ENCODE measurements at places on chromosomes 7 and 10.

- no peak for DNase-seq
Observed at GRCh38 chr7:46162609-46163008, 241.5 kb upstream of the IGFBP3 start.

GRCh38 chr10:24793648-24794379 lies 70.1 kb upstream of the ARHGAP21 start:
- DNase-seq = peak; percentile 33

DNA sequence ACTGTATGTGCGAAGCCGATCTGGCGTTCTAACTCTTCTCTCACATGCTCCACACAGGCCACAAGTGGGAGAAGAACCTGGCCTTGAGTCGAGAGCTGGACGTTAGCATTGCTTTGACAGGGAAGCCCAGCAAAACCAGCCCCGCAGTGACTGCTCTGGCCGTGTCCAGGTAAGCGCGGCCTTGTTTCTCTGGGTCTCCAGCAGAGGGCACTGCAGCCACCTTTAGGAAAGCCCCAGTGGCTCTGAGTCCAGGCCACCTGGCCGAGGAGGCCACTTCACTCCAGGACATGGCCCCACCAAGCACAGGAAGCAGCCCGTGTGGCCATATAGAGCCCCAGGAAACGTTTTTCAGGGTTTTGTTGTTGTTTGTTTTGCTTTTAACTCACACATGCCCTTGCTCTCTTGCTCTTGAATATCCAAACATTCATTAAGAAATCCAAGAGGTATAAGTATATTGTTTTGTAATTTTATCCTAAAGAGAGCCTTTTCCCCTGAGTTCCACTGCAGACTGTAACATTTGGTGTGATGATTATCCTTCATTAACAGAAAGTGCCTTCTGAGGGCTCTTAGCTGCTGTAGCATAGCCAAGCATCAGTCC lies 41.8 kb upstream of the LRRC18 start:
- peak; percentile 16 for DNase-seq

DNA sequence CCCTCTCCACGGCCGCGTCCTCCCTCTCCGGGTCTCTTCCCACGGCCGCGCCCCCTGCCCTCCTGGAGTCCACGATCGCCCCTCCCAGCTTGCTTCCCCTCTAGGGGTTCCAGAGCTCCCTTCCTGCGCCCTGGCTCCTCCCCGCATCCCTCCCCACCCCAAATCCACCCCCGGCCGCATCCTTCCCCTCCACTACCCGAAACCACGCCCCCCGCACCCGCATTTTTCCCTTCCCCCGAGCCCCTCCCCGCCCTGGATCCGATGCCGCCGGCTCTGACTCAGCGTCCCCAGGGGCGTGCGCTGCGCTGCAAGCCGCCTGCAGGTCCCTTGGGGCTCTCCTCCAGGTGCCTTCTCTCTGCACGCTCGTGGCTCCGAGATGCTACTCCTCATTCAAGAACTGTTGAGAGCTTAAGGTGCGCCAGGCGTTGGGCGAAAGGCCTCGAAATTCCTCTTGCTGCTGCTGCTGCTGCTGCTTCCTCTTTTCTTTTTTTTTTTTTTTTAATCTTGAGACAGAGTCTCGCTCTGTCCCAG lies 372 bp upstream of the TMEM130 start:
- no peak for DNase-seq

DNA sequence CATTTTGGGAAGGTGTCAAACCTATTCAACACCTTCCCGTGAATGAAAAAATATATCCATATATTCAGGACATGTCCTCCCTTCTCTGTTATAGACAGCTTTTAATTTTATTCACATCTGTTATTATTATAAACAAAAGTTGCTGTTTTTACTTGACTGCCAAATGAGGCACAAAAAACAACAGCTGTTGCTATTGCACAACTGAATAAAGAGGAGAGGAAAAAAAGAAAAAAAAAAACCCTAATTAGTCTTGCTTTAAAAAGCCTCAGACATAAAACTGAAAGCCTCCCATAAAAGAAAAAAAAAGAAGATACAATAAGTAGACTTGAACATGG lies 153.4 kb downstream of the BMPER start:
- no peak for DNase-seq

DNA sequence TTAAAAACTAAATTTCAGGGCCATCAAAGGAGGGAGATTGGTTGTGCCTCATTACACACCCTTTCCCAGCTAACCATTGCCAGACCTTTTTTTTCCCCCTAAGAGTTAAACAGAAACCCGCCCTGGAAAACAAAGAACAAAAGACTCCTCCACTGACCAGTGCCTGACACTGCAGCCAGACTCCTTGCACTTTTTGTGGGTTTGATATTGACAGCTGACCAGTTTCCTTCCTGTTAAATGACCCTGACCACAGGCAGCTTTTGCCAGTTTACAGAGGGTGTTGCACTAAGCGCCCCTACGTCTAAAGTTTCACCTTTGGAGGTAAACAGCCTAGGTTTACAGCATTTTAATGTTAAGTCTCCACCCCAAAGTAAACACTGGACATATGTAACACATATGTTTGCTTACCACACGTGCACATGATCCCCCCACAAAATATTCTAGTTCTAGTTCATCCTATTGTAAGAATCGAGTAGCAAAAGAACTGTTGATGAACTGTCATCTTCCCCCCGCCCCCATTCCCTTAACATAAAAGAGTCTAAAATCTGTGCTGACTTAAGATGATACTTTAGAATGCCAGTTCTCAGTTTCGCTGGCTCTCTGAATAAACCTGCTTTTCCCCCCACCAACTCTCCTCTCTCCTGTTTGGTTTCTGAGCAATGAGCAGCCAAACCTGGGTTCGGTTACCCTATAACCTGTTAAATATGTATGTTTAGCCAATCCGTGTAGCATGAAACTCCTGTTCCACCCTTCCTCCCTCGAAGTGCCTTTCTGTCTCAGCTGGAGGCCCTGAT lies 38.0 kb downstream of the FOXI2 start:
- no peak for DNase-seq

GRCh38 chr10:70763567-70763966 lies 21.6 kb downstream of the TBATA start:
- DNase-seq = no peak

DNA sequence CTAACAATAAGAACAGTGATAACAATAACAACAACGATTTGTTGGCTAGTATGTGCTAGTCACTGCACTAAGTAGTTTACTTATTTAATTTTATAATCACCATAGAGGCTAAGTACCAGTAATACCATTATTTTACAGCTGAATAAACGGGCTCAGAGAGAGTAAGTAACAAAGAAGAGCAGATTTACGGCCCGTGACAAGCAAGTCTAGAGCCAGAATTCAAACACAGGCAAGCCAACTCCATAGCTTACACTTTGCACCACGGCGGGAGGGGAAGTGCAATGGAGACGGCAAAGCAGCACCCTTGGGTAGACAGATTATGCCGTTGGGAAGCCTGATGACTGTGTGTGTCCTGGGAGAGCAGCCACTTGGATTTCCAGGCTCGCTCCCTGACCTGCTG lies 1.2 kb upstream of the OR6V1 start:
- no peak for DNase-seq

- no peak for DNase-seq
Observed at GRCh38 chr7:150339409-150339809, 2.0 kb downstream of the RARRES2 start.

GRCh38 chr10:118912961-118913600 lies 116.4 kb upstream of the NANOS1 start:
- DNase-seq = no peak

- DNase-seq = no peak
Observed at GRCh38 chr10:33152146-33152545, 182.3 kb downstream of the NRP1 start.

- DNase-seq = no peak
Observed at GRCh38 chr10:15251791-15252380, 83.4 kb upstream of the NMT2 start.

DNA sequence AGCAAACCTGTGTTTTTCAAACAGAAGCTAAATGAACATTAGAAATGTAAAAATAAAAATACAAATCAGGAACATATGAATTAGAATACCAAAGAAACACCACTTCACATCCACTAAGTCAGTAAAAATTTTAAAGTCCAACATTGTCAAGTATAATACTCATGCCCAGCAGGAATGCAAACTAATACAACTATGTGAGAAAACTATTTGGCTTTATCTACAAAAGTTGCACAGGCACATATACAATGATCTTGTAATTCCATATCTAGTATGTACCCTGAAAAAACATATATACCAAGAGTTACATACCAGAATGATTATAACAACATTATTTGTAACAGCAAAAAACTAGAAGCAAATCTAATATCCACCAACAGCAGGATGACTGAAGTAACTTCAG lies 91.1 kb downstream of the RNF32 start:
- no peak for DNase-seq

GRCh38 chr7:73451780-73452398 lies 18.3 kb downstream of the FZD9 start:
- DNase-seq = peak; percentile 56

GRCh38 chr10:34003561-34003960 lies 669.1 kb upstream of the NRP1 start:
- DNase-seq = no peak

- no peak for DNase-seq
Observed at GRCh38 chr7:1742555-1743303, 72.7 kb downstream of the ELFN1 start.

GRCh38 chr10:103525901-103526300 lies 32.4 kb downstream of the NEURL1 start:
- DNase-seq = no peak

GRCh38 chr7:117230276-117231046 lies 92.4 kb downstream of the WNT2 start:
- DNase-seq = no peak

DNA sequence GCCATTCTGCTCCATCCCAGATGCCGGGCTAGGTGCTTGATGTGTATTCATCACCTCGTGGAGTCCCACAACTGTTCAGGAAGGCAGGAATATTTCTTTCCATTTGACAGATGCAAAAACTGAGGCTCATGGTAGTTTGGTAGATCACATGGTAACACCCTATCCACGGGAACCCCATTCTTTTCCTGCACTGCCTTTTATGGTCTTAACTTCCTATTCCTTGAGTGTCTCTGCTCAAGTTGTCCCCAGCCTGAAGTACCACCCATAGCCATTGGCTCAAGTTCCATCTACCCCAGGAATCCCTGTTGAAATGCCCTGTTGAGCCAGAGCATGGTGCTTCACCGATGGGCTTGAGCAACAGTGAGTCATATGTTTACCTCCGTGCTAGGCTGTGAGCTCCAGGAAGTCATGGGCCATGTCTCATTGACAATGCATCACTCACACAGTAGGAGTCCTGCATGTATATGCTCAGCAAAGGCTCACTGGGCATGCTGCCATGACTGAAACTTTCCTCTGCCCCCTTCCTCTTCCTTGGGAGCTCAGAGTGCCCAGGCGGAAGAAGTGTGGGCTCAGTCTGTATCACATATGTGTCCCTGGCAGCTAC lies 71.7 kb upstream of the ADAM12 start:
- peak; percentile 20 for DNase-seq

GRCh38 chr7:106405697-106406141 lies 120.9 kb upstream of the NAMPT start:
- DNase-seq = no peak

- DNase-seq = no peak
Observed at GRCh38 chr7:155533827-155534690, 12.3 kb downstream of the CNPY1 start.

GRCh38 chr10:12228851-12229250 lies 32.9 kb downstream of the CDC123 start:
- no peak for DNase-seq

GRCh38 chr7:158191671-158192070 lies 396.0 kb downstream of the PTPRN2 start:
- DNase-seq = no peak

DNA sequence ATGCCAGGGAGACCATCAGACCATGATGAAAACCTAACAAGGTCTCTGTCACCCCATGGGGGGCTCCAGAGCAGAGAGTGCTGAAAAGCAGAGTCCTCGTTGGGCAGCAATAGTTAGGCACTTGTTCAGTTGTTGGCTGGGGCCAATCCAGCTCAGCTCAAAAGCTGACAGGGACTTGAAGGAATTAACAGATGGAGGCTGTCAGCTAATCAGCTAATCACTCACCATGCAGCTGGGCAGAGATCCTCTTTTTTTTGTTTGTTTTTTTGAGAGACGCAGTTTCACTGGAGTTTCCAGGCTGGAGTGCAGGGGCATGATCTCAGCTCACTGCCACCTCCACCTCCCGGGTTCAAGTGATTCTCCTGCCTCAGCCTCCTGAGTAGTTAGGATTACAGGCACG lies 18.1 kb downstream of the CEP55 start:
- DNase-seq = no peak

DNA sequence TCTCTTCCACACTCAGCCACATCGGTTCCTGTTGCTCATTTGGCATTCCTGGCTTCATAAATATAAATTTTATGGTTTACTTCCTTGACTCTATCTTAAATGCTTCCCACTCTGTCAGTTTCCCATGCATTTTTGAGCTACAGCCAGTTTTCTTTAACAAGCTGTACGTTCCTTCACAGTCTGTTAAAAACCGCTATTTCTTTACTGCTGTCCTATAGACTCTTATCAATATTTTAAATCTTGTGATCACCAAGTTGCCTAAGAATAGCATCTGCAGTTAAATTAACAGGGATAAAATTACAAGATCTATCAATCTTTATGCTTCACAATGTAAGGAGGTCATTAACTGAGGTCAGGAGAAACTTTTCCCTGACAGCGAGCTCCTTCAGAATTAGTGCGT lies 103.1 kb upstream of the RHOBTB1 start:
- no peak for DNase-seq

- DNase-seq = no peak
Observed at GRCh38 chr10:70588255-70588654, 14.3 kb downstream of the PRF1 start.

- DNase-seq = no peak
Observed at GRCh38 chr7:55110282-55110992, 91.6 kb downstream of the EGFR start.

GRCh38 chr7:33591490-33591889 lies 313.8 kb upstream of the BMPER start:
- DNase-seq = no peak

- DNase-seq = no peak
Observed at GRCh38 chr10:107583974-107584373, 419.5 kb upstream of the SORCS1 start.

- no peak for DNase-seq
Observed at GRCh38 chr7:105752671-105753275, 123.6 kb downstream of the ATXN7L1 start.

All from glomerular endothelial cell (primary cell).